Activated CD8-positive, alpha-beta memory T cell treated with anti-CD3 and anti-CD28 coated beads, Interleukin-2, amount 50 U/mL, for 4 hours (primary cell): ENCODE measurements at places on chromosomes 4 and X.

DNA sequence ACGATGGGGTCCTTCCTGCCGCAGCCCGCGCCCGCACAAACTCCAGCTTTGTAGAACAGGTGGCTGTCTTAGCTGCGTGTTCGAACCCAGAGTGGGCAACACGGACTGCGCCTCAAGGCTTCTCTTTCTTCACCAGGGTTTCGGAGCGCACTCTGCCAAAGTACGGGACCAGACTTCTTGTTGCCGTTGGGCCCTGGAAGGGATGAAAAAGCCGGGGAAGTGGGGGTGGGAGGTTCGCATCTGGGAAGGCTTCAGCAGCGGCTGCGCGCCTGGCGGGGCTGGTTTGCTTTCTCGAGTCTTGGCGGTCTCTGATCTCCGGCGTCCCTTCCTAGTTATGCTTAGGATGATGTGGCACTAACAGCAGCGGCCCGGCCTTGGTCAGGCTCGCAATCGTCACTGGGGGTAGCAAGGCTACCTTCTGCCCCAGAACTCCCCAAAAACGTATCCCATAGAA lies 673 bp downstream of the PARM1 start:
- no peak for DNase-seq

- no peak for DNase-seq
Measured at GRCh38 chr4:144556636-144557035, 89.3 kb upstream of the HHIP start.

GRCh38 chrX:65689377-65689776 lies 21.9 kb downstream of the MSN start:
- DNase-seq, result no peak

GRCh38 chr4:169999923-170000322 lies 26.3 kb downstream of the MFAP3L start:
- no peak for DNase-seq

DNA sequence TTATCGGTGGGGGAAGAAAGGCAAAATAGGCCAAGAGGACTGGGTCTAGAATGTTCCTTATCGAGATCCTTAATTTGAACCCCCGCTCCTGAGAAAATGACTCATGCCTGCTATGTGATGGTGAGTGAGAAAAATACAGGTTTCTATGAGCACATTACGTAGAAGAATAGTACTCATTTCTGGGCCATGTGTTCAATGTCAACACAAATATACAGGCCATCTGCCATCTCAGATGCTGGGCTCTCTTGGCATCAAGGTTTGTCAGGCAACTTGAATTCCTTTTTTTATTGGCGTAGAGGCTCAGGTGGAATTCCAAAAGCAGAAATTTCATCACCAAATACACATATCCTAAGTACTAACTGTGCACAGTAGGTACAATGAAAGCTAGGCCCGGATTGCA lies 81.4 kb upstream of the TRIM2 start:
- DNase-seq, result no peak

GRCh38 chr4:142705820-142706219 lies 140.3 kb downstream of the INPP4B start:
- DNase-seq, result no peak

DNA sequence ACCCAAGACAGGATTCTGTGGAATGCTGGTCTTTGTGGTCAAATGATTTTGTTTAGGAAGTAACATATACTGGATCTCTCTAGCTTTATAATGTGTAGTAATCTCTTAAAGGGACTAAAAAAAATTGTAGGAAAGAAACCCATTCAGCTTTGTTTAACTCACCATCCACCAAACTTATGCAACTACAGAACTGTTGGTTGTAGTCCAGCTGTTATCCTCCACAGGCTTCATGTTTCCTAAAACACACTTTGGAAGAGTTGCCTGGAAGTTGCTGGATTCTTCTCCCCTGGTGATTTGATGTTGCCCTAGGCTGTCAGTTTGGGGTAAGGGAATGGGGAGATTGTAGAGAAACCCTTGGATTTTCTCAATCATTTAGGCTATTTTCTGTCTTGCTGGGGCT lies 89.3 kb downstream of the RLIM start:
- no peak for DNase-seq

DNA sequence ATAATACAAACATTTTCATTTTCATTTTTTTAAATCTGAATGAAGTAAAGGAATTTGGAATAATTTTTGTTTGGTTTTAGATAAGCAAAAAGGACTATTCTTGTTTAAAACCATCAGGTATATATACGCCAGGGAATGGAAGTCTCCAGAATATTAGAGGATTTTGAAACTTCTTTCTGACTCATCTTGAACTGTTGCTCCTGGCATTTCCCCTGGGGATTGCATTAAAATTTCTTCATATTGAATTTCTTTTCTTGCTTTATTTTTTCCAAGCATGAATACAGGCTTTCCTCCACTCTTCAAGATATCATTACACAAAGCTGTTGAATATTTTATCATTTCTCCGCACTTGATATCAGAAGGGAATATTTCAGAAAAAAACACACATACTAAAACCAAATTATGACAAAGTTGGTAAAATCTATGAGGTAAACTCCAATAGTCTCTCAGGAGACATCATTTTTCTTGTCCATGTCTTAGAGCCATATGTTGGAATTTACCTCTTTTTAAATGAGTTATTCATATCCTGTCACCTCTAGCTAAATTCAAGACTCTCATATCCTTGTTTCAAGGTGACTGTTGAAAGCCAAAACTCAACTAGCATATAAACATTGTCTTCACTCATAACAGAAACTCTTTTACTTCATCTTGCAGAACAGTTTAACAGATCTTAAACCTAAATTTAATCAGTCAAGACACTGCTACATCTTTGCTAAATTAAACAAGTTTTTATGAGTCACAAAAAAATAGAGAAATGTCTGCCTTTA lies 20.7 kb upstream of the CSN1S1 start:
- DNase-seq, result no peak

DNA sequence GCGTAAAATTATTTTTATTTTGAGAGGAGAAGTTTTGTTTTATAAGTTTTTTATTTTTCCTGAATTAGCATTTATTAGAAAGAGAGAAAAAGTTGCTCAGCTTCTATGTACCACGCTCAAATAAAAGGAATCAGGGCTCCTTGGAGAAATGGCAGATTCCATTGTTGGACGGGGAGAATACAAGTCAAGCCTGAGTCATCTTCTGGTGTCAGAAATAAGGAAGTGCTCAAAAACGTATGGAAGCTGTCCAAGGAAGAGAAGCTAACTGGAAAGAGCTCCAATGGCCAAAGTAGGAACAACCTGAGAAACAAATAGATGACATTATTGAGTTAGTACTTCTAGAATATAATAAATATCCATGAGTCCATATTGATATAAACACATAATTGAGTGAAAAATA lies 89.3 kb upstream of the NEIL3 start:
- no peak for DNase-seq

- DNase-seq, result no peak
Measured at GRCh38 chr4:102519925-102520324, 18.8 kb downstream of the NFKB1 start.

GRCh38 chr4:122139139-122139538 lies 13.0 kb upstream of the BLTP1 start:
- DNase-seq, result no peak

DNA sequence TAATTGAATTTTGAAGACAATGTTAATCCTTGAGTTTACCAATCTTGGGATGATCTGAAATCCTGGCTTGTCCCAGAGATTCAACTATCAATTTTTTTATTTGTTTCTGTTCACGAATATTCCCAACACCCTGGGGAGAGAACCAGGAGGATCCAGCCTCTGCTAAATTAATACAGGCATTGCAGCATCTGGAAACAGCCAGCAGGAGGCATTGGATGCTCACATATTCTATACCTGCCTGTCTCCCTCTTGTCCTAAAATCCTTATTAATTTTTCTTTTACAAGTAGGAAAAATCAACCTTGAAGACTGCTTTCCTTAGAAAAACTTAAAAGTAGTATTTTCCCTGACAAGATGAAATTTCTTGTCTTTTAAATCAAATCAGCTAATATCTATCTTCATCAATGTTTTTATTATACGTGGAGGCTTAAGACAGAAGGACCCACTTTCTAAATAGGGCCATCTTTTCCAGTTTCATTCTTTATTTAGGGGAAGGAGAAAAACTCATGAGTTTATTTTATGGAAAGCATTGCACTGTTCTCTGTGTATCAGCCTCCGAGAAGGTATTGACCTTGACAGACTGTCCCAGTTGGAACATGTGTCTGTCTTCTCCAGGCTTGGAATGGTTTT lies 102.4 kb downstream of the CLNK start:
- no peak for DNase-seq

GRCh38 chr4:182629096-182629495 lies 288.1 kb downstream of the DCTD start:
- DNase-seq, result no peak

- DNase-seq, result no peak
Measured at GRCh38 chrX:124931241-124931640, 388.4 kb upstream of the TEX13C start.

- no peak for DNase-seq
Measured at GRCh38 chr4:62544428-62544827, 1344.3 kb downstream of the ADGRL3 start.

GRCh38 chr4:106316773-106317409 lies 541 bp downstream of the AIMP1 start:
- DNase-seq, result no peak

DNA sequence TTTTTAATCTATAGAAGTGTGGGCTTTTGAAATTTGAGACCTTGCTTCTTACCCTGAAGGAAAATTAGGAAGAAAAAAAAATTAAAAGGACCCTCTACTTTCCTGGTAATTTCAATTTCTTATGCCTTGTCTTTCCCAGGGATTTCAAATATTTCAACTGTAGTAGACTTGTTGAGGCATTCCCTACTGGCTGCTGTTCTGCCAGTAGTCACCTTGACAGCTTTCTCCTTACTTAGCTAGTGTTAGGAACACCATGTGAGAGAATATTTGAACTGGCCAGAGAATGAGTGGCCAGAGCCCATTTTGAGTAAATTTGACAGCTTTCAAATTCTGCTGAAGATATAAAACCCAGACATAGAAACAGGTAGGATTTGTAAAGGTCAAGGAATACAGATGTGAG lies 24.0 kb upstream of the GBA3 start:
- no peak for DNase-seq

GRCh38 chr4:2595436-2595835 lies 59.0 kb downstream of the FAM193A start:
- DNase-seq, result no peak

- DNase-seq, result no peak
Measured at GRCh38 chrX:124328765-124329164, 3.7 kb upstream of the TEX13D start.

GRCh38 chr4:119955256-119955655 lies 111.4 kb downstream of the MAD2L1 start:
- no peak for DNase-seq

GRCh38 chr4:83149865-83150652 lies 35.5 kb upstream of the PLAC8 start:
- no peak for DNase-seq

DNA sequence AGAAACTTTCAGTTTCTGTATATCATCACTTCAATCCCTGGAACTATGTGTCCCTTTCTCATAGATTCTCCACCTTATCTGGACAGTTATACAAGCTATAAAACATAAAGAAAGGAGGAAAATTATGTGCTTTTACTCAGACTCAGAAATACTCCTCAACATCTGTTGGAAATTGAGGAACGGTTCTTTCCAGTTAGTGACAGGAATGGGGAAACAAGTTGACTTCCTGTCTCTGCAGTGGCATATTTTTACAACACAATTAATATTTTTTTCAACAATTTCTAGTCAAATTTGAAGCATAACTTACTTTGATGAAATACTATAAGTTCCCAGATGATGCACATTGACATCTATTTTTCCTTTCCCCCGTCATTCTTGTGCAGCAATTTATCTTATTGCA lies 27.9 kb downstream of the ABHD18 start:
- DNase-seq, result no peak
